Erythroblast (primary cell): ENCODE measurements at places on chromosomes 1 and 21.
A peak's percentile ranks its signal among the peaks of the same experiment; 100 is the strongest.

DNA sequence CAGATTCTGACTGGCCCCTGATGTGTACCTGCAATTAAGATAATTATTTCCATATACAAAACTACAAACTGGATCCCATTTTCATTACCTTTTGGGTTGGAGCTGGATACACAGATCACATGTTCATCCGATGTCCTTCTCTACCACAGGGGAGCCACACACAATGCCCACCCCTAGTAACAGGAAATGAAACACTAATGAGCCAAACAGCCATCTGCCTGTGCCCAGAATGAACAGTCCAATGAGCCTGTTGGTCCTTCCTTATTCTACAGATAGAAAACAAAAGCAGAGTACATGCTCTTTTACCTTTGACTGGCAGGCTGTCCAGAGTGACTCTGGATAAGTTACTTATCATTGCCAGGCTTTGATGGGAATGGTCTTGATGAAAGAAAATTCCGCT, 68.6 kb downstream of the SIPA1L2 start:
- DNase-seq, result no peak

DNA sequence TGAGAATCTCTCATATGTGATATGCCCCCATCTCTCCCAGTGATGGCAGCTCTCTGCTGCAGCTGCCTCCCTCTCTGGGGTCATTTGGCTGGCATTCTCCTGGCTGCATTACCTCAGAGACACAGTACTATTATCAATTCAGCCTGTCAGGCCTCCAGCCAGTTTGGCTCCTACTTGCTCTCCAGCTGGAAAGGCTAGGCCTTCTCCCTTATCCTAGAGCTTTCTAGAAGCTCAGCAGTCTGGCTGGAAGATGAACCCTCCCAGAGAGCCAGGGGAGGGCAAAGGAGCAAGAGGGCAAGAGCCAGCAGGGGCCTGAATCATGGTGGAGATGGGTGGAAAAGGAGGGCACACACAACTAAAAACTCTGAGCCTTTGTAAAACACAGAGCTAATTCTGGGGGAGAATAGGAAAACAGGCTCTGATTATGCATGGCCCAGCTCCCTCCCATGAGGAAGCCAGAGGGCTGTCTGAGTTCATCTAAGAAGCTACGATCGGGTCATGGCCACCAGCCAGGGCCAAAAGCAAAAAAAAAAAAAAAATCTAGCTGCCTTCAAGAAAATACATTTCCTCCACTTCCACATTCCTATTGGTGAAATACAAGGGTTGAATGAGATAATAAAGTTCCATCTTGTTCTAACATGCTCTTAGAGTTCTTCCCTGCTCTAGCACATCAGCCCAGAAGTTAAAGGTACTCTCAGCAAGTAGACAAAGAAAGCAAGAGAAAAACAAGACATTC, 8.8 kb downstream of the LAMB3 start:
- DNase-seq, result no peak

DNA sequence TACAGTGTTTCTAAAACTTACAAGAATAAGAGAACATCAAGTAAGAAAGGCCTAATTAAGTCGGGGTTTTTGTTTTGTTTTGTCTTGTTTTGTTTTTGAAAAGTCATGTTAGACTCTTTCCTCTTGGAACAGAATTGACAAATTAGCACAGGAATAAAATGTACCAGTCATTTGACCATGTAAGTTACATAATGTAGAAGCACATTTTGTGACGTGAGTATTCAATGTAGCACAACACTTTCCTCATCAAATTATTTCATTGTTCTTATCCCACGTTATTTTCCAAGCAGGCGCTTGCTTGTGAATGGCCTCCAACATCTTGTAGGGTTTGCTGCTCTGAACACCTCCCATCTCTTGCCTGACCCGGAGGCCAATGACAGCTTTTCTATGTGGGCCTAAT, 34.7 kb upstream of the DNASE2B start:
- no peak for DNase-seq

DNA sequence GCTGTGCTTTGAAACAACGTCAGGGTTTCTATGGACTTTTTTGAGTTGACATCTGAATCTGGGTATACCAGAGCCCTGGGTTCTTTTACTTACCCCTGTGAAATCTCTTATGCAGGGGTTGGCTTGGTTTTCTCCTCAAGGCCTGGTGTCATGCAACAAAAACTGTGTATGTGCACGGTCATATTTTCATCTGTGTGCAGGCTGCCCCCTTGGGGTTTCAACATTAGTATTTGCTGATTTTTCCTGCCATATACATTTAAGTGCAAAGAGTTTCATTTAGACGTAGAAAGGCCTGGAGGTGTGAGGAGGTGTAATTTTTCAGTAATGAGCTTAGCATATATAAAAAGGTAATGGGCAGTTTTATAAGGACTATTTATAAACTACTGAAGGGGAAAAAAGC, 22.0 kb upstream of the ZBTB18 start:
- no peak for DNase-seq

DNA sequence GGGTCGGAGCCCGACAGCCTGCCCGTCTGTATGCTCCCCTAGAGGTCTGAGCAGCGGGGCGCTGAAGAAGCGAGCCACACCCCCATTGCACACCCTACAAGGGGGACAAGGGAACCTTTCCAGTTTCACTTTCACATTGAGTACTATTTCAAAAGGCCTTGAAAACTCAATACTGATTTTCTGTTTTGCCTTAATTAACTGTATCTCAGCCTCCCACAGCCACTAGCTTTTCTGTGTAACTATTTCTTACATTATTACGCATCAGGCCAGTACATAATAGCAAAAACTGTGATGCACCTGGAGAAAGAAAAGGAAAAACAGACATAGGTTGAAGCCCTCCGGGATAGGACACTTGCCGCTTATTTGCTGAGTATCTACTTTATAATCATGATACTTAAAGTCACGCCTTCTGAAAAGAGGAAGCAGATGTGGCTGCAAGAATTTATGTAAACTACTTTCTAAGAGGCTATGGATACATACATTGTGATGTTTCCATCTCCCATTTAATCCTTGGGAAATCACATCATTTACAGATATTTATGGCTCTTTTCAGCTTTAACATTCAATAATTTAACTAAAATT, 1719.5 kb downstream of the MRPL39 start:
- no peak for DNase-seq

DNA sequence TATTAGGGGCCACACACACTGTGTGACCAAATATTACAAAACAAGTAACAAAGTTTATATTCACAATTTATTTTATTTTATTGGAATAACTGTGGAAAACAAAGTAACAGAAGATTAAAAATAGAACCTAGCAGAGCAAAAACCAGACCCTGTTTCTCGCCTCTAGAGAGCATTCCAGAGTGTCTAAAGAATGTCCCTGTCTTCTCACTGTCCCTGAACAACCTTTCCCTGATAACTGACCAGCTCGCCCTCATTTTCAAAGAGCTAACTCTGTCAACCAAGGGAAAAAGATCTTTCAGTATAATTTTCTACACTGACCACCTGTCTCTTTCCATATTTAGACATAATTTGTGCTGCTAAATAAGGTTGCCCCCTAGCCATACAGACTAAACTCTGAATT, 646.9 kb downstream of the USP25 start:
- no peak for DNase-seq

- no peak for DNase-seq
Measured at GRCh38 chr1:214002472-214002871, 14.7 kb downstream of the PROX1 start.

DNA sequence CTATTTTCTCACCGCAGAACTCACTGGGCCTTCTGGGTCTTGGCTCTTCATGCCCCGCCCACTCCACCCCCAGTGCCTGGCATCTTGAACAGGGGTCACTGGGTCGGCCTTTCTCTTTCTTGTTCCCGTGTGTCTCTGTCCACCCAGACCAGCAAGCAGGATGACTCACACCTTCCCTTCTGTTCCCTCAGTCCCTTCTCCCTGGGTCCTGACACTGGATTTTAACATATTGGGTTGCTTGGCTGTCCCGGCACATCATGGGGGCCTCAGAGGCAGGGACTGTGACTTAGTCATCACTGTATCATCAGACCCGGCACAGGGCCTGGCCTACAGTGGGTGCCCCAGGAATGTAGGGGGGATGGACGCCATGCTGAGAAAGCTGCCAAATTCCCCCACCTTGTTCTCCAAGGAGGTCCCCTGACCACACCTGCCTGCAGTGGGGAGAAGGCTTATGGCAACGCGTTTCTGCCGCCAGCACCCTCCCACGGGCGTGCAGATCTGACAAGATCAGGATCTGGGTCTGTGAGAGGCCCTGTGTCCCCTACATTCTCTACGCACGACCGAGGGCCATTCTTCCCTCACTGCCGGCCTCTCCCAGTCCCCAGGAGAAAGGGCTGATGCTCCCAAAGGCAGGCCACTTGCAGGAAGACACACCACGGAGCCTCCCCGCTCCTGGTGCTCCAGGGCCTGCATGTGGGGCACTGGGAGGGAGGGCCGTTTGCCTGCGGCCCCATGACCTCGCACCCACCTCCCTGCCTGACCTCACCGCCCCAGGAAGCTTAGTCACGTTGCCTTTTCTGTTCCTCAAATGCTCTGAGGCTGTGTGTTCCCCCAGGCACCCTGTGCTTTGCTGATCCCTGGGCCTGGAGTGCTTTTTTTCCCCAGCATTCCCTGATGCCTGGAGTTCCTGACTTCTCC, 157.2 kb upstream of the TMEM51 start:
- no peak for DNase-seq

DNA sequence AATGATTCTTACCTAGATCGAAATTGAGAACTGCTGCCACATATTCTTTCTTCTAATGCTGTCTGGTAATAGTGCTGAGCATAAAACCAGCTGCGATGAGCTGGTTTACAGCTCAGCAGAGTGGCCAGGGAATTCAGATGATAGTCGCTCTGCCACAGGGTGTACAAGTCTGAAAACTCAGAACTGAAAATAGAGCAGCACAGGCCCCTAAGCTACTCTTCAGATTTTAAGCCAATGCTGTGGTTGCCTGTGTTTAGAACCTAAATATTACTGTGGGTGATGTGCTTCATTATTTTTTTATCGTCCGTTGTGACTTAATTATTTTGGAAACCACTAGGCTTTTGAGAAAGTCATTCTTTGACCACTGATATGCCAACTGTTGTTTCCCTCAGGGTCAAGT, 152.0 kb downstream of the ADGRL4 start:
- DNase-seq, result no peak

DNA sequence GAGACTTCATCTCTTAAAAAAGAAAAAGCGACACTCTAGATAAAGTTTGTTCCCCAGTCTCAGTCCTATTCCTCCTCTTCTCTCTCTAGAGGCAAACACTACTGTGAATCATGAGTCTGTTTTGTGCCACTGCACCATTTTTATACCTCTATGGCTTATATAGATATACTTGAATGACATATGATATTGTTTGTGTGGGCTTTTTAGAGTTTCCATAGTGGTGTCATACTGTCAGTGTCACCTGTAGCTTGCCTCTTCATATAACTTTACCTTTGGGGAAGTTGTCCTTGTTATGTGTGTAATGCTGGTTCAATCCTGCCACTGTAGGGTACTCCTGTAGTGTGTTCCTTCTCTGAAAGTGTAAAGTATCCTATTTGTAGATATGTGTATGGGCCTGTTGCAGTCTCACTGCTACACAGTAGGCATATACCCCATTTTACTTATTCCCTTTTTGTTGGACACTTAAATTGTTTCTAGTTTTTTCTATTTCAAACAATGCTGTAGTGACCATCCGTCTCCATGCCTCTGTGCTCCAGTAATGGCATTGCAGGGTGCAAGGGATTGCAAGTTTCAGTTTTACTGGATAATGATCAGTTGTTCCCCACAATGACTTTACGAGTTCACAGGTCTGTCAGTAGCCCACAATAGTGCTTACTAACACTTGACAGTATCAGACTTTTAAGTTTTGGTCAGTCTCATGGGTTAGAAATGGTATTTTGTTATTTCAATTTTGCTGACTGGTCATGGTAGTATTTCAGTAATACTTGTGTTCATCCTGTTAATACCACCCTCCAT, 2.7 kb downstream of the PRMT2 start:
- DNase-seq, result peak; percentile 62

GRCh38 chr1:117511273-117511672, 94.6 kb upstream of the TENT5C start:
- DNase-seq, result no peak

GRCh38 chr1:168480997-168481396, 62.8 kb downstream of the XCL2 start:
- DNase-seq, result no peak

- DNase-seq, result no peak
Measured at GRCh38 chr21:31560479-31560878, 99.0 kb upstream of the SOD1 start.

GRCh38 chr1:201598973-201599372, 60.0 kb downstream of the NAV1 start:
- DNase-seq, result no peak

- DNase-seq, result no peak
Measured at GRCh38 chr1:25879675-25880074, 4.2 kb upstream of the PAQR7 start.

DNA sequence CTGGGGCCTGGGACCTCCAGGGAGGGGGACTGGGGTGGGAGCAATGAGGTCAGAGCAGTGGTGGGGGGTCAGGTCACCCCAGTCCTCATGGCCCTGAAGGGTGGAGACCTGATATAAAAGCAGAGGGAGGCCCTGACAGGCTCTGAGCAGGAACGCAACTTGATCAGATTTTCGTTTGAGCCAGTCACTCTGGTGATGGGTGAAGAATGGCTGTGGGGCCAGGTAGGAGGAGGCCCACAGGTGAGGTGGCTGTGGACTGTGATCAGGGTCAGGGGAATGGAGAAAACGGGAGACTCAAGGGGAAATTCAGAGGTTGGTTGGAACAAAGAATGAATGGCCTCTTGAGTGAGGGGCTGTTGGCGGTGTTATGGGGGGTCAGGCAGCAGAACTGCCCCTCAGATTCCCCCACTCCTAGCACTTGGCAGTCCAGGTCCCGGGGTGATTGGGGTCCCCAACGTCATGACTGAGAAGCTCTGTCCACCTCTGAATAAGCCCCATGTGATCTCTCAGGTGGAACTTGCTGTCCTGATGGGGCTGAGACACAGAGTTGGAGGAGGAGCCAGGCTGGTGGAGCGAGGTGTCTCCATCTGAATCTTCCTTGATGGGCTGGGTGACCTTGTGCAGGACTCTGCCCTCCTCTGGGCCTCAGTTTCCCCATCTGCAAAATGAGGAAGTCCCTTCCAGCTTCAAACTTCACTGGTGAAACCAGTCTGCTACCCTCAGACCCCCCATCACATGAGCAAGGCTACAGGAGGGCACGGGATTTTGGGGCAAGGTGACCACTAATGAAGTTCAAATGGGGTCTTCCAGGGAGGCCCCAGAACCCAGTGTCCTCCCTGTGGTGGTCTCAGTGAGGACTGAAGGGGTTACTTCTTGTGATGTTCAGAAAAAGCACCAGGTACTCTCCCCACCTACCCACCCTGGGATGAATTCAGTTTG, 683.0 kb downstream of the MATN1 start:
- no peak for DNase-seq

- peak; percentile 75 for DNase-seq
Measured at GRCh38 chr1:84687714-84688462, 2.4 kb downstream of the SSX2IP start.

GRCh38 chr1:24702511-24703293, 42.5 kb upstream of the CLIC4 start:
- no peak for DNase-seq
